ENCODE measurements at places on chromosomes 3 and 15.

- DNase-seq = no peak
Measured at GRCh38 chr15:68582236-68582635, 3.4 kb downstream of the CORO2B start.

DNA sequence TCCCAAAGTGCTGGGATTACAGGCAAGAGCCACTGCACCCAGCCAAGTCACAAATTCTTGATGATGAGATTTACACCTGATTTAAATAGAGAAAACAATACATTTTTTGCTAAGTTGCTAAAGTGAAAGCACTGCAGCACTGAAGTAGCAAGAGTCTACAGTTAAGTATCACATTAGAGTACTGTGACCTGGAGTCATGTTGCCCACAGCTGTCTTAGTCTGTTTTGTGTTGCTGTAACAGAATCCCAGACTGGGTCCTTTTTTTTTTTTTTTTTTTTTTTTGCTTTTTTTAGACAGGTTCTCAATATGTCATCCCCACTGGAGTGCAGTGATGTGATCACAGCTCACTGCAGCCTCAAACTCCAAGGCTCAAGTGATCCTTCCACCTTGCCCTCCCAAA, 23.2 kb upstream of the GNB4 start:
- no peak for DNase-seq

GRCh38 chr15:64754663-64755426, 20.5 kb downstream of the RBPMS2 start:
- DNase-seq = no peak

DNA sequence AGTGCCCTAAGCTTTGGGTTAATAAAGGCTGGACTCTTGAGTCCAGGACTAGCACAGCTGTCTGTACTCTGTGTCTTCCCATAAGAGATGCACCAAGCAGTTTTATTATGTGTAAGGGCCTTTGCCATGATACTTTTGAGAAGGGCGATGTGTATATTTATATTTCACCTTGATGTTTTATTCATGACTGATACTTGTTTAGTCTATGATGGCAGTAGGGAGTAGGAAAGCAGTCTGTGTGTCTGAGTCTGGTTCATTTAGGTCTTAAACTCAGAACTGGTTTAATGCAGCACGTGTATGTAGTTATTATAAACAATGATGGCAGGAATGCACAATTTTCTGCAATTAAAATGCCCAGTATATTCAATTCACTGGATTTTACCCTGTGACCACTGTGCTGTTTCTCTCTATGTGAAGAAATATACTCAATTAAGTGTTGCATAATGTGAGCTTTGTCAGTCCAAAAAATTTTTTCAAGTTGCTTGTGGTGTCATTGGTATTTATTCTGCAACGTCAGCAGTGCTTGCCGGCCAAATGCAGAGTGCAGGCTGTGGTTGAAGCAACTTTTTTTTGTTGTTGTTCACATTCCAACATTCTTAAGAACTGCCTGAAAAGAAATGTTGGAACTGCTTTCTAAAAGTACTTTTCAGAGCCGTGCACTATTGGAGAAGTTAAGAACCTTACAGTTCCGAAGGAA, 423.7 kb upstream of the SEMA6D start:
- no peak for DNase-seq

Data from esophagus squamous epithelium (tissue), 5 donors.